ENCODE measurements at places on chromosomes 5 and 9.

DNA sequence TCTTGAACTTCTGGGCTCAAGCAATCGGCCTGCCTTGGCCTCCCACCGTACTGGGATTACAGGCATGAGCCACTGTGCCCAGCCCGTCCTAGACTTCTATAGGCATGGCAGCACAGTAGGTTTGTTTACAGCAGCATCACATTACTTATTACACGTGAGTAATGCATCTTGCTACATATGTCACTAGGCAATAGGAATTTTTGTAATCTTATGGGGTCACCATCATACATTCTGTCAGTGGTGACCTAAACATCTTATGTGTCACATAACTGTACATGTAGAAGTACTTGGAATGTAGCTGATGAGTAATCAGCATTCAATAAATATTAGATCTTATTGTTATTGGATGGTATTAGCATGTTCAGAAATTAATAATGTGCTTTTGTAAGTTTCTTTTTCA is 22.9 kb upstream of the ABCA1 start:
- no peak for DNase-seq

DNA sequence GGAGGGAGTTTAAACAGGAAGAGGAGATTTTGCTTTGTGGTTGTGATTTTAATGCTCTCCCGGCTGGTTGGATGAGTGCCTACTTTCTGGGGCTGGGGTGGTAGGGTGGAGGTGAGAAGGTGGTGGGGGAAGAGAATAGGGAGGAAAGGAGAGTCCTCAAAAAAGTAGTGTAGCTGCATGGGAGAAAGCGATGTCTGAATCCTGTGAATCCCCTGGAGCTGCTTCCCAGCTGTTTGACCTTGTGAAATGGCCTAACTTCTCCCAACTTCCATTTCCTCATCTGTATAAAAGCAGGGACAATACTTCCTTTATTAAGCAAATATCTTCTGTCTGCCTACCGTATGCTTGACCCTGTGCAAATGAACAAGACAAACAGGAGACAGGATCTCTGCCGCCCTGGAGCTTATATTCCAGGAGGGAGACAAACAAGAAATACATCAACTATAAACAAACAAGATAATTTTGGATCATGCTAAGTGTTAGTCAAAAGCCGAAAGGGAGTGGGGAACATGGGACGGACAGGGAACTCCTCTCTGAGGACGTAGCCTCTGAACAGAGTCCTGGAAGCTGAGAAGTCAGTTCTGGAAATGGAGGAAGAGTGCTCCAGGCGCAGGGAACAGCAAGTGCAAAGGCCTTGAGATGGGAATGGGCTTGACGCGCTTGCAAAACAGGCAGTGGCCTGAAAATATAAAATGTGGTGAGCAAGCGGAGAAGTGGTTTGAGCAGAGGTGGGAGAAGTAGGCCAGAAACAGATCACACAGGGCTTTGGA is 103.5 kb downstream of the SPRY4 start:
- DNase-seq: no peak

- no peak for DNase-seq
These were observed 270.8 kb downstream of the NSG2 start for GRCh38 chr5:174316326-174316725.

DNA sequence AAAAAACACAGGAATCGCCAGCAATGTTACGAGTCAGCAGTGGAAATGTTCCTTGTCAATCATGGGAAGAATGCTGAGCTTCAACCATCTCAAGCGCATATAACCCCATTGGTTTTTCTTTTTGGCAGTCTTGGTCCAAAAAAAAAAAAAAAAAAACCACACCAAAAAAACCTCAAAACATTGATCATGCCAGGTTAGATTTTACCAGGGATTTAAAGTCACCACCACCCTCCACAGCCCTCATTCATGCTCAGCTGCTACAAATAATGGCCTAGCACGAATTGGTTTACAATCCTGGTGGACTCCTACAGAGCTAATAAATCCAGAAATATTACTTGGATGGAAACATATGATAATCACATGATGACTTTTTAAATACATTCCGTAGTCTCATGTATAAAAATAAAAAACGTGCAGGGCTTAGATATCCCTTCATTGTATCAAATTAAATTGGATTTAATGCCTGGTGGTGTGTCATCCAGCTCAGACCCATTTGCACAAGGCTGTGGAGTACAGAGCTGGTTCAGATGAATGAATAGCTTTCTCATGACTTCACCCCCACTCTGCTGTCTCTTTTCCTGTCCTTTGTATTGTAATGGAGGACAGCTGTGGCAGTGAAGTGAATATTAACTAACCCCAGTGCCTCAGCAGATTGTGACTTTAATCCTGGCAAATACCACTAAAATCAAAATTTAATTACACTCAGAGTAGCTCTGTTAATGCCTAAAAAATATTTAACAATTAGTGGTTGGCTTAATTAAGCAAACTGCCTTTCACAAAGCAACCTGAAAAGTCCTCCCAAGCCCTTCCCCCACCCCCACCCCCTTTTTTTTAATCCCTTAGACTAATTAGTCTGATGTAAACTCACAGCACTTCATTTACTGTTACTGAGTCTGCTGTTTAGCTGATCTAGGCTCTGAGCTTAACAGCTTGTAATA is 626.5 kb upstream of the ZNF608 start:
- DNase-seq: no peak

GRCh38 chr5:154059583-154059982 is 20.8 kb downstream of the MFAP3 start:
- DNase-seq: no peak
